ENCODE measurements at places on chromosomes 4 and X. TPM values are rescaled to one million over a fixed set of nuclear protein-coding genes. Genes with fewer than 3 reads are reported as not detected.

TRO gene
- total RNA-seq = 9.9 TPM

JCHAIN gene
- total RNA-seq = not detected

CFP gene
- total RNA-seq = 0.18 TPM

CSAG2 gene
- total RNA-seq = not detected

CENPVL2 gene
- total RNA-seq = not detected

ANK2 gene
- total RNA-seq = 40.3 TPM

All from cardiac atrium fibroblast (primary cell).